GM13976 (cell line): ENCODE measurements at places on chromosomes 1 and 21.

DNA sequence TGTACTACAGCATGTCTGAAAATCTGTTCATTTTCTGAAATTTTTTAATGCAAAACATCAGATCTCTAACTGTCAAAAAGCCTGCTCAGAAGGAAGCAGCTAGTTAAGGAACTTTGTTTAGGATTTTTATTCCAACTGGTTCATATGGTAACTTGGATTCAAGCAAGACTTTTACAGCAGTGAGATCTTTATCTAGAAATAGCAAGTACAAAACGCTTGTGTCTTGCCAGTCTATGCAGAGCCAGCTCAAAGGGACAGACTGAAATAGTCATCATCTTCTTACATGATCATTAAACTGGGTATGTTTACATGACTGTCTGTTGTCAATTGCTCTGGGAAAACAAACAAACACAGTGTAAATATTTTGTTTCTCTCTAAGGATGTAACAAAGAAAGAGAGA is 37.6 kb downstream of the DDAH1 start:
- DNase-seq = no peak

GRCh38 chr1:30106125-30106524 is 617.3 kb downstream of the MATN1 start:
- no peak for DNase-seq

- DNase-seq = no peak
These were observed 21.1 kb downstream of the PROX1 start for GRCh38 chr1:214008791-214009422.

DNA sequence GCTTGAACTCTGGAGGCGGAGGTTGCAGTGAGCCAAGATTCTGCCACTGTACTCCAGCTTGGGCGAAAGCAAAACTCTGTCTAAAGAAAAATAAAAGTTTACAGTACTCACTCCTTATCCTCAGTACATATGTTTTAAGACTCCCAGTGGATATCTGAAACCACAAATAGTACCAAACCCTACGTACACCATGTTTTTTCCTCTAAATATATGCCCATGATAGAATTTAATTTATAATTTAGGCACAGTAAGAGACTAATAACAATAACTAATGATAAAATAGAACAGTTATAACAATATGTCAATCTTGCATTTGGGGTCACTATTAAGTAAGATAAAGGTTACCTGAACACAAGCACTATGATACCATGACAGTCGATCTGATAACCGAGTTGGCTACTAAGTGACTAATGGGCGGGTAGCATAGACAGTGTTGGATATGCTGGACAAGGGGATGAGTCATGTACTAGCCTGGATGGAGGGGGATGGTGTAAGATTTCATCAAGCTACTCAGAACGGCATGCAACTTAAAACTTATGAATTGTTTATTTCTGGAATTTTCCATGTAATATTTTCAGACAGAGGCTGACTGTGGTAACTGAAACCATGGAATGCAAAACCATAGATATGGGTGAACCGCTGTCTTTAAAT is 43.7 kb downstream of the ST7L start:
- no peak for DNase-seq

GRCh38 chr1:181135437-181135731 is 46.9 kb downstream of the IER5 start:
- peak; percentile 52 for DNase-seq
